Stimulated activated CD4-positive, alpha-beta T cell treated with anti-CD3 and anti-CD28 coated beads, Interleukin-2, amount 100 ng/mL, for 4 hours (primary cell): ENCODE measurements at places on chromosomes 5 and 9.

- no peak for DNase-seq
Observed at GRCh38 chr5:3542158-3542557, 53.5 kb upstream of the IRX1 start.

- no peak for DNase-seq
Observed at GRCh38 chr5:14121552-14121951, 21.6 kb upstream of the TRIO start.

DNA sequence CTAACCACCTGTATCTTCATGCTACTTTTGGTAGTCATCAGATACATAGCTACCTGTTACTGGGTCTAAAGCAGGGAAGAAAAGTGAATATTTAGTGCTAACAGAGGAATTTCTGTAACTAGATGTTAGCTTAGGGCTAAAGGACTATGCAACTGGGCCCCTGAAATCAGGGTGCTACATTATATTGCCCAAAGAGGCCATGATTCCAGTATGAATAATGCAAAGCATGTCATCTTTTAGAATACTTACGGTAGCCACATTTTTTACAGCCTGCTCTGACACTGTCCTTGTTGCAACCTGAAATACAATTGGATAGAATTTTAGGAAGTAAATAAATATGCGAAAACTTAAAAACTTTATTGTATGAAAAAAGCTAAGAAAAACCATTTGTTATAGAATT is 14.4 kb downstream of the SREK1IP1 start:
- no peak for DNase-seq

DNA sequence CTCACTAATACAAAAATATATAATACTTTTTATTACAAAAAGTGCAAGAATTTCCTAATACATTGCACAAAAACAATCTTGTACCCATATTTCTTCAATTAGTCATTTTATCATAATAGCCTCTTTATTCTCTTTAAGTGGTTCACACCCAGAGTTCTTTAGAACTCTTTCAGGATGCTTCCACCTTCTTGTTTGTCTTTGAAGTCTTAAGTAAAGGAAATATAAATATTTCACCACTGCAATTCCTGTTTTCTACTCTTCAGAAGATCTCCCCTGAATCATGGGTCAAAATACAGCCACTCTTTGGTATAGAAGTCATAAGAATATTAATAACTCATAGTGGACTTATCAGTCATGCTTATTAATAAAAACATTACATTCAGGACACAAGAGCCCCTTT is 293.0 kb downstream of the ATPSCKMT start:
- no peak for DNase-seq

DNA sequence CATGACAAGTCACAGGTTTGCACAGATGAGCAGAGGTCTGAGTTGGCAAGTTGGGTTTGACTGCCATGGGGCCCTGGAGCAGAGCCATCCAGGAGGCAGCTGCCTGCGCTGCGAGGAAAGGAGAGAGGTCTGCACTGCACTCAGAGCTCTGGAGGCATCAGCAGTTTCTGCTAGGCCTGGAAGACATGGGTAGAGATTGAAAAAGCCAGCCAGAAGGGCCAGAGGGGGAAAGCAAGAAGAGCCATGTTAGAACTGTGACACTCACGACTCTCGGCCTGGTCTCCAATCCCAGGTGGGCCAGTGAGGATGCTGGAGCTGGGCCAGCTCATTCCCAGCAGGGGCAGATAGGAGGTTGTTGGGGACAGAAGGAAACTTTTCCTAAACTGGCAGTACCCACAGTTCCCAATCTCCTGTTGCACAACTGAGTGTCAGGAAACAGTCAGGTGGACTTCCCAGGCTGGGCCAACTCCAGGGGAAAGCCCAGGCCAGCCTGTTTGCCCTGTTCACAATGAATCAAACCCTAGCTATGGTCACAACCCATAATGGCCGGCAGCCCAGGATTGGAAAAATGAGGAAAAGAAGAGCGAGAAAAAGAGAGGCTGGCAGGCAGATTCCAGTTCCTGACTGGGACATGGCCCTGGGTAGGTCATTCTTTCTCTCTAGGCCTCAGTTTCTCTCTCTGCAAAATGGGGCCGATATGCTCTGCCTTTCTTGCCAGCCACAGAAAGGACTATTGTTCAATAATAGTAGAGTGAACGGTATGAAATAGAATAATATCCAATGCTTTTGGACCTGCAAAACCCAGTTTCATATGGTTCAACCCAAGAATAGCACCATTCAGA is 7.8 kb upstream of the ORM1 start:
- DNase-seq: no peak

- DNase-seq: no peak
Observed at GRCh38 chr5:177290816-177291596, 12.5 kb downstream of the RAB24 start.

- DNase-seq: no peak
Observed at GRCh38 chr9:84736081-84736480, 66.6 kb downstream of the NTRK2 start.

GRCh38 chr5:67686746-67687145 is 490.1 kb upstream of the CD180 start:
- DNase-seq: no peak

DNA sequence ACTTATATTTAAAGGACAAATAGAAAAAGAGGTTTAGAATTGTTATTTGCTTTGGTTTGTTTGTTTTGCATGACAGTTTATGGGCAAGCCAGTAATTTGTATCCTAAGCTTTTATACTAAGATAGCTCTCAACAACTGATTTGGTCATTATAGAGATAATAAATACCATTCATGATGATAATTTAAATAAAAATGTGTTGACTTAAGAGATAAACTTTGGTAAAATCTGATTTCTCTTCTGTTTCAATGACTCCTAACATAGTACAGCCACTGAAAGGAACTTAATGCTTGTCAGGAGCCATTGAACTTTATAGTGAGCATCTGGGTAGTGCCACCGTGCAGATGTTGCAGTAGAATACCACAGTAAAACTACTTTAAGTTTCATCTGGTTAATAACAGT is 160.7 kb upstream of the ACOT12 start:
- no peak for DNase-seq

- no peak for DNase-seq
Observed at GRCh38 chr5:126794157-126794828, 17.4 kb downstream of the LMNB1 start.

- no peak for DNase-seq
Observed at GRCh38 chr5:83204651-83205050, 127.3 kb downstream of the XRCC4 start.

DNA sequence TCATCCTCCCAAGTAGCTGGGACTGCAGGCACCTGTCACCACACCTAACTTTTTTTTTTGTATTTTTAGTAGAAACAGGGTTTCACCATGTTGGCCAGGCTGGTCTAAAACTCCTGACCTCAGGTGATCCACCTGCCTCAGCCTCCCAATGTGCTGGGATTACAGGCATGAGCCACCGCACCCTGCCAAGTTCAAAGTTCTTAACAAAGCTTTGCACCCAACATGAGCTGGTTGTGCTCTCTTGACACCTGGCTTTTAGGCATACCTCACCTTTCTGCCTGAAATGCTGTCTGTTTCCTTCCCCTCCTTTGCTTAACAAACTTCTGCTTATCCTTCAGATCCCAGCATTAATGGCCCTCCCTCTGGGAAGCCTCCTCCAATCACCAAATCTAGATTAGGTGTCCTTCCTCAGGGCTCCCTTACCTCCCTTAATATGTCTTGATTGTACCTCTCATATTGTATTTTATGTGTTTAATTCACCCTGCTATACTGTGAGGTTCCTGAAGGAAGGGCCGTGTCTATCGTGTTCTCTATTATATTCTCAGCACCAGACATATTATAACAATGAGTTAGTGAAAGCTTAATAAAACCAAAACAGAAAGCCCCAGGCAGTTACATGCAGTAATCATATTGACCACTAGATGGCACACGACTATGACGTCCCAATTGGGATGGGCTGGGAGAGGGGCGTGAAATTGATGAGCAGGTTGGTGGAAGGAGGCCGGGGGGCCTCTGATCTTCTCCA is 62.9 kb upstream of the PPARGC1B start:
- no peak for DNase-seq

- no peak for DNase-seq
Observed at GRCh38 chr5:142475102-142475513, 150.3 kb upstream of the SPRY4 start.

DNA sequence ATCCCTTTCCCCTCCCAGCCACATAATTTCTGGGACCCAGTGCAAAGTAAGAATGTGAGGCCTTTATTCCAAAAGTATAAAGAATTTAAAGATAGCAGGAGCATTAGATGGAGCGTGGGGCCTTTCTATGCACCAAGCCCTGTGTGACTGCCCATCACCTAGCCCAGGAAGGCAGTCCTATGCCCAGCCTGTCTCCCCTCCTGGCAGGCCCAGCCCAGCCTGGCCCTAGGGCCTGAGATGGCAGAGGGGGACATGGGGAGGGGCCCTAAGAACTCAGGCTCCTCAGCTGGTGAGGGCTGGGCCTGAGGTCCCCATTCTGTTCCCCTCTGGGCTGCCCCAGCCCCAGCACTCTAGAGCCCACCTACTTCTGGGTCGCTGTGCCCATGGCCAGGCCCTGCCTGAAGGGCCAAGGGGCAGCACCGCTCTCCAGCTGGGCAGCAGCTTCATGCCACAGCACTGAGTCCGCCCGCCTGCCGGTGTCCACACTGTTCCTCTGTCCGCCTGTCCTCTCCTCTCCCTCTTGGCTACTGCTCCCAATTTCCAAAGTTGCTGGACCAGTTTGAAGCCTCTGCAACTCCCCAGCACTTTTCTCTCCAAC is 995 bp upstream of the SLC23A1 start:
- DNase-seq: no peak

- no peak for DNase-seq
Observed at GRCh38 chr9:75607521-75607920, 283.0 kb upstream of the PCSK5 start.

GRCh38 chr9:30815585-30815984 is 1568.9 kb upstream of the ACO1 start:
- no peak for DNase-seq

GRCh38 chr5:98975223-98975622 is 46.4 kb upstream of the CHD1 start:
- no peak for DNase-seq

GRCh38 chr5:55633574-55634208 is 78.4 kb downstream of the SLC38A9 start:
- DNase-seq: no peak

GRCh38 chr9:82134010-82134409 is 145.4 kb downstream of the SPATA31D1 start:
- DNase-seq: no peak

GRCh38 chr5:114940709-114941108 is 229.0 kb downstream of the TRIM36 start:
- DNase-seq: no peak

GRCh38 chr5:151675611-151676313 is 11.0 kb downstream of the SPARC start:
- DNase-seq: no peak

DNA sequence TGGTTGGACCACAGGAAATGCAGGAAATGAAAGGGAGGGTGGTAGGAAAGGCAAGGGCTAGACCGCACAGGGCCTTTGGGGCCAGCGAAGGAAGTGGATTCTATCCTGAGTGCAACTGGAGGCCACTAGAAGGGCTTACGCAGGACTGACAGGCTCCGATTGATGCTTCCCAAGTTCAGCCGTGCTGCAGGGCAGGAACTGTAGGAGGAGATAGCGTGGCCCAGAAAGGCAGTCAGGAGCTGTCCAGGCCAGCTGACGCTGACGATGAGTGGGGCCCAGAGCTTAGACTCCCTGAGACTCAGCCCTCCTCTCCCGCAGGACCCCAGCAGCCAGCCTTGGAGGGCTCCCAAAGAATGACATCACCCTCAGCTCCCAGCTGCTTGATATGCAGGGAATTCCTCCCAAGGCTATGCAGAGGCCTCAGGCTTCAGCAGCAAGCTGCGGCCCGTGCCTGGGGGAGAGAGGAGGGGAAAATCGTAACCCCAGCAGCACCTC is 48.8 kb downstream of the KCNIP1 start:
- DNase-seq: no peak

- no peak for DNase-seq
Observed at GRCh38 chr9:19995619-19996018, 206.8 kb upstream of the SLC24A2 start.

- DNase-seq: no peak
Observed at GRCh38 chr9:8071445-8071798, 271.8 kb upstream of the DMAC1 start.

- no peak for DNase-seq
Observed at GRCh38 chr9:79759460-79759859, 187.7 kb downstream of the TLE4 start.

GRCh38 chr5:175696139-175696854 is 38.4 kb downstream of the HRH2 start:
- peak; percentile 69 for DNase-seq

DNA sequence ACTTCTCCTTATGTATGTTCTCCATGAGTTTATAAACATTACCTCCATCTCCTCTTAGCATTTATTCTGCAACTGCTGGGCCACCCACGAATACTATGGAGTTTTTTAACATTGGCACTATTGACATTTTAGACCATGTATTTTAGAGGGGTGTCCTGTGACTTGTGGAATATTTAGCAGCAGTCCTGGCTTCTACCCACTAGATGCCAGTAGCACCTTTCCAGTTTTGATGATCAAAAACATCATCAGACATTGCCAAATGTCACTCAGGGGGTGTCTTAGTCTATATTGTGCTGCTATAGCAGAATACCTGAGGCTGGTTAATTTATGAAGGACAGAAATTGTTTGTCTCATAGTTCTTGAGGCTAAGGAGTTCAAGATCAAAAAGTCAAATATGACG is 187.5 kb upstream of the RORB start:
- no peak for DNase-seq

GRCh38 chr9:117462861-117463260 is 48.0 kb upstream of the ASTN2 start:
- DNase-seq: no peak

GRCh38 chr5:6194906-6195612 is 183.3 kb downstream of the MED10 start:
- DNase-seq: no peak

DNA sequence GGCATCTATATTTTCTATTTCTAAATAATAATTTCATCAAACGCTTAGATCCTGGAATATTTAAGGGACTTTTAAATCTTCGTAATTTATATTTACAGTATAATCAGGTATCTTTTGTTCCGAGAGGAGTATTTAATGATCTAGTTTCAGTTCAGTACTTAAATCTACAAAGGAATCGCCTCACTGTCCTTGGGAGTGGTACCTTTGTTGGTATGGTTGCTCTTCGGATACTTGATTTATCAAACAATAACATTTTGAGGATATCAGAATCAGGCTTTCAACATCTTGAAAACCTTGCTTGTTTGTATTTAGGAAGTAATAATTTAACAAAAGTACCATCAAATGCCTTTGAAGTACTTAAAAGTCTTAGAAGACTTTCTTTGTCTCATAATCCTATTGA is 1.1 kb downstream of the LRRC70 start:
- DNase-seq: no peak

GRCh38 chr5:135386886-135387628 is 12.0 kb downstream of the MACROH2A1 start:
- DNase-seq: no peak

- no peak for DNase-seq
Observed at GRCh38 chr5:145160679-145161078, 674.5 kb downstream of the PRELID2 start.
